ENCODE measurements at places on chromosomes 1 and 21. TPM values are rescaled to one million over a fixed set of nuclear protein-coding genes. Genes with fewer than 3 reads are reported as not detected.
A peak's percentile ranks its signal among the peaks of the same experiment; 100 is the strongest.

DNA sequence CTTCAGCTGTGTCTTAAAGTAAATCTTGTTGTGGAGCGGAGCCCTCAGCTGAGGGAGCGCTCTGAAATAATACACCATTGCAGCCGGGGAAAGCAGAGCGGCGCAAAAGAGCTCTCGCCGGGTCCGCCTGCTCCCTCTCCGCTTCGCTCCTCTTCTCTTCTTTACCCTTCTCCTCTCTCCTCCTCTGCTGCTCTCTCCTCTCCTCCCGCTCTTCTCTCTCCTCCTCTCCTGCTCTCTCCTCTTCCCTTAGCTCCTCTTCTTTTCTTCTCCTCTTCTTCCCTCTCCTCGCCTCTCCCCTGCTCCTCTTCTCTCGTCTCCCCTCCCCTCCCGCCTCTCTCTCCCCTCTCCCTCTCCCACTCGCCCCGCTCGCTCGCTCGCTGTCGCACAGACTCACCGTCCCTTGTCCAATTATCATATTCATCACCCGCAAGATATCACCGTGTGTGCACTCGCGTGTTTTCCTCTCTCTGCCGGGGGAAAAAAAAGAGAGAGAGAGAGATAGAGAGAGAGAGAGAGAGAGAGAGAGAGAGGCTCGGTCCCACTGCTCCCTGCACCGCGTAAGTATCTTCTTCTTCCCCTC lies at the start of gene PROX1:
PROX1 (plus strand) TSS at position 47 of the 580 bp plus-strand sequence. CDS start 8,563 bp downstream, outside the sequence.
- peak; percentile 87 for DNase-seq

The PTGS2 gene
- total RNA-seq = 4.8 TPM

DNA sequence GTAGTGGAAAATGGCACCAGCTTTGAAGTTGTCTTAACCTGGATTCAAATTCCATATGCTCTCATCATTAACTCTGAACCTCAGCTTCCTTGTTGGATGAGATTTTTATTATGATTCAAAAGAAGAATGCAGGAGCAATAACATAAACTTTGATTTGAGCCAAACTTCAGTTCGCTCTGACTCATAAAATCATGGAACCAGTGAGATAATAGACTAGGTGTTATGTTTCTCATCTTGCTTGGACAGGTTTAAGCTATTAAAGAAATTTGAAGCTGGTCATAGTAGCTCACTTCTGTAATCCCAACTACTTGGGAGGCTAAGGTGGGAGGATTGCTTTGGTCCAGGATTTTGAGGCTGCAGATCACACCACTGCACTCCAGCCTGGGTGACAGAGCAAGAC lies 172.8 kb downstream of the CLEC20A start:
- peak; percentile 71 for DNase-seq

The FAM177B gene
- not detected for total RNA-seq

- no peak for DNase-seq
Measured at GRCh38 chr1:29784276-29785136, 548.2 kb downstream of the PTPRU start.

GRCh38 chr1:243799908-243800307 lies 50.1 kb downstream of the AKT3 start:
- peak; percentile 20 for DNase-seq

DNA sequence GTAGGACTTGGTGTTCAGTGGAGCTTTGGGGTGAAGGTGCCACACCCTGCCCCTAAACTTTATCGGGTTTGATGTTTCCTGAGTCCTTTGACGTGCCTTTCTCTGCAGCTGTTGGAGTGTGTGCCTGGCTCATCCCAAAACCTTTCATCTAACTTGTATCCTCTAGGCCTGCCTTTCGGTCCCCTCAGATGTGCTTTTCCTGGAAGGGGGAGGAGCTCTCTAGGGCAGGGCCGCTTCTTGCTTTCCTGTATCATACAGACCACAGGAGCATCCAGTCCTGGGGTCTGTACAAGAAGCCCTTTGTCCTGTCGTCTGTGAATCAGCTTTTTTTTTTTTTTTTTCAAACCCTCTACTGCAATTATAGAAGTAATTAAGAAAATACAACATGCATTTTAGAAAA lies 35.7 kb downstream of the PTGFRN start:
- DNase-seq = no peak

GRCh38 chr1:2438038-2438437 lies 25.7 kb upstream of the PEX10 start:
- DNase-seq = no peak

The ENO1 gene
- 2,952 TPM for total RNA-seq

- DNase-seq = no peak
Measured at GRCh38 chr1:15248216-15248615, 1.2 kb downstream of the FHAD1 start.

- no peak for DNase-seq
Measured at GRCh38 chr1:27632387-27633297, 2.3 kb downstream of the FGR start.

DNA sequence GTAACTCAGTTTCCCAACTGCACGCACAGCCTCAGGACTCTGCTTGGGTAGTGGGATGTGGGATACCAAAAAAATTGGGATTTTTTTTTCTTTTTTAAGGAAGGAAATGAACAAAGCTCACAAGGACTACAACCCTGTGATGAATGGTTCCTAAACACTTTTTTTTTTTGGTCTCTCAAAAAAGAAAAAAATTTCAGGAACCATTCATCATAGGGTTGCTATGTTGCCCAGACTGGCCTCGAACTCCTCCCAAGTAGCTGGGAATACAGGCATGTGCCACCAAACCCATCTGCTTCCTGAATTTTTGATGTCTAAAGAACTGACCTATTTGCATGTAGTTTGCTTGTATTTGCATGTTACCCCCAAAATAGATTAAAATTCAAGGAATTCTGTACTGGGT lies 6.8 kb downstream of the MINDY1 start:
- no peak for DNase-seq

DNA sequence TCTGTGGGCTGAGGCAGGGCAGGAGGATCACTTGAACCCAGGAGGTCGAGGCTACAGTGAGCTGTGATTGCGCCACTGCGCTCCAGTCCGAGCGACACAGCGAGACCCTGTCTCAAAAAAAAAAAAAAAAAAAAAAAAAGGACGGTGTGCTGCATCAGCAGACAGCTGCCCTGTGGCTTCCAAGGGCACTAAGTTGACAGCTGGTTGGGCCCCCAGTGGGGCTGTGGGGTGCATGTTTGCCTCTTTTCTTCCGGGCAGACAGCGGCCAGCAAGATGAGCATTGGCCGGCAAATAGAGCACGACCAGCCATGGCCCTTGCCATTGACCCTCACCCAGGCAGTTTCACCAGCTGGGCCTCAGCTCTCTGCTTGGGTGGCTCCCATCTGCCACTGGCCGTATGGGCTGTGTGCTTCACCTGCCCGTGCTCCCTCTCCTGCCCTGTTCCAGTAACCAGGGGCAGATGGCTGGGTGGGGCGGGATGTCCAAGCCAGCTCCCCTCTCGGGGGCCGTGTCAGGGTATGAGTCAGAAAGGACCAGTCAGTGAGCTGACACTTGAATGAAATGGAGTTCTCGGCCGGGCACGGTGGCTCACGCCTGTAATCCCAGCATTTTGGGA lies 12.3 kb upstream of the SLC25A34 start:
- no peak for DNase-seq

DNA sequence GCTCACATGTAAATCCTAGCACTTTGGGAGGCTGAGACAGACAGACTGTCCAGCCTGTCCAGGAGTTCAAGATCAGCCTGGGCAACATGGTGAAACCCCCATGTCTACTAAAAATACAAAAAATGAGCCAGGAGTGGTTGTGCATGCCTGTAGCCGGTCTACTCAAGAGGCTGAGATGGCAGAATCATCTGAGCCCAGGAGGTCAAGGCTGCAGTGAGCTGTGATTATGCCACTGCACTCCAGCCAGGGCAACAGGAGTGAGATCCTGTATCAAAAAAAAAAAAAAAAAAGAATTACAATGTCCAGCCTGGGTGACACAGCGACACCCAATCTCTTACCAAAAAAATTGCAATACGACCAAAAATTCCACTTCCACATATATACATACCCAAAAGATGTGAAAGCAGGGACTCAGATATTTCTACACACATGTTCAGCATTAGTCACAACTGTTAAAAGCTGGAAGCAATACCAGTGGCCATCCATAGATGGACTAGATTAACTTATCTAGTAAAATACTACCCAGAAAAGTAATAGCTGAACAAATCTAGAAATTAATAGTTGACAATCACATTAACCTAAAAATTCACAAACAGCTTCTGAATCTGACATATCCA lies 49.2 kb downstream of the ASH1L start:
- DNase-seq = peak; percentile 79

The TBX15 gene
- total RNA-seq = not detected

DNA sequence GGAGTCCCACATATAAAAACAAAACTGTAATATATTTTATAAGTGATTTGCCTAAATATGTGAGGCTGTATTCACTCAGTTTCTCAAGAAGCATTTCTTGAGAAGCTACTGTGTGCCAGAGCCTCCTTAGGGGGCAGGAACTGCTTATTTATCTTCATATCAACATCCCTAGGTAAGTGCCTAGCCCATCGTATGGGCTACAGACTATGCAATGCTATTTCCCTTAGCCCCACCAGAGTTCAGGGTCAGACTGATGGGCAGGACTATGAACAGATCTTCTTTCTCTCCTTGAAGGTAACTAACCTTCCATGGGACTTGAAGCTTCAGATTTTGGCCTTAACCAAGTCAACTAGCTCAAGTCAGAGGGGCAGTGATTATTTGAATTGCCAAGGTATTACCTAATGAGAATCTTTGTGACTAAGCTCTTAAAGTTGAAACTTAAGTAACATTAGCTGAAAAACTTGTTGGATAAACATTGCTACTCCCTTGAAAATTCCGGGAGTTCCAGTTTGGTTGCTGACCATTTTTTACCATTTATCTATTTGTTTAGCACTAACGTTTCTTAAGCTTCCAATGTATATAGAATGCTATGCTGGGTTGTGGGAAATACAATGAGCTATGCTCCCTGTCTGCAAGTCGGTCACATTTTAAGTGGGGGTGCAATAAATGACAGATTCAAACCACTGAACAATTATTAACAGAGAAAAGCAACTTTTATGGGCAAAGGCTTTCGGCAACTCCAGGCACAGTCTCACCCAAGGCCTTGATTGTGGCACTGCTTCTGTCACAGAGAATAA lies 85.2 kb downstream of the GPR88 start:
- DNase-seq = peak; percentile 93

GRCh38 chr1:169648709-169649108 lies 18.8 kb upstream of the SELP start:
- no peak for DNase-seq

DNA sequence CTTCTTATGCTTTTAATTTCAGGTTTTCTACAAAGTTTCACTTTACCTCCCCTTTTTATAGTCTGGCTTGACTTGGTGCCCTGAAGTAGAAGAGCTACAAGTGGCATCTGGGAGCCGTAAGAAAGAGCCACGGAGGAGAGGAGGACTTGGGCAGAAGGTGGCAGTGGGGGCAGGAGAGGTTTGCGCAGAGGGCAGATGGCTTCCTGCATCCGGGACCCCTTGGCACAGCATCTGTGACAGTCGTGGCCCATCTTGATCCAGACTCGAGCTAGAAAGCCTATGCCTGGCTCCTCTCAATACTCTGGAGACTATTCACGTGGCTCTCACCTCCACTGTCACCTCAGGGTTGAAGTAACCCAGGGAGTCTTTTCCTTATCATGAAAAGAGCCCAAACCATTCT lies 169.1 kb downstream of the DYRK1A start:
- no peak for DNase-seq

GRCh38 chr21:14838400-14838799 lies 226.4 kb downstream of the NRIP1 start:
- DNase-seq = peak; percentile 41

- no peak for DNase-seq
Measured at GRCh38 chr1:215830226-215830810, 263.2 kb downstream of the KCTD3 start.
